ENCODE measurements at places on chromosomes 6 and 20.

DNA sequence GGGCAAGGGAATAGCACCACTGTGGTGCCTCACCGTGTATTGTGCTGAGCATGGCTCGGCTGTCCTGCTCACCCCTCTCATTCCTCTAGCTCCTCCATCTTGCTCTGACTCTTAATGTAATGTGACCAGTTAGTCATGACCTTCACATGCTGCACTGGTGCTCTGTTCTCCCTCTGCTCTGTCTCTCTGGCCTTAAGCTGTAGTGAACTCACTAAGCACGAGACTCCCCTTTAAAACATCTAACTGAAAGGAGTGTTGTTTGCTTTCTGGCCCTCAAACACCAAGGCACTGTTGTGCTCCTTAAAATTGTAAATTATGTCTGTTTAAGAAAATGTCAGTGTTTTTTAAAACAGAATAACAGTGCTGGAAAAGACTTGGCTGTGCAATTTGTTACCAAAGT lies 140.4 kb downstream of the HDGFL1 start:
- DNase-seq: no peak

GRCh38 chr20:19827818-19828217 lies 69.8 kb downstream of the RIN2 start:
- DNase-seq: no peak

DNA sequence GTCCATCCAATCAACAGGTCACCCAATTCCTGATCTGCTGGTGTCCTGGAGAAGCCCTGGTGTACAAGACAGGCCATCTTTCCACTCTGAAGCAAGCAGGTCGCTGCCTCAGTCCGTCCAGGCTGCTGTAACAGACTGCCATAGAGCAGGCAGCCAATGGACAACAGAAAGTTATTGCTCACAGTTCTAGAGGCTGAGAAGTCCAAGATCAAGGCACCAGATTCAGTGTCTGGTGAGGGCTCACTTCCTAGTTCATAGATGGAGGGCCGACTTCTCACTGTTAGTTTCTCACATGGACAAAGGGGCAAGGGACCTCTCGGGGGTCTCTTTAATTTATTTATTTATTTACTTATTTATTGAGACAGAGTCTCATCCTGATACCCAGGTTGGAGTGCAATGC lies 74.8 kb downstream of the CD24 start:
- no peak for DNase-seq

- no peak for DNase-seq
Observed at GRCh38 chr6:15854378-15854777, 191.6 kb upstream of the DTNBP1 start.

DNA sequence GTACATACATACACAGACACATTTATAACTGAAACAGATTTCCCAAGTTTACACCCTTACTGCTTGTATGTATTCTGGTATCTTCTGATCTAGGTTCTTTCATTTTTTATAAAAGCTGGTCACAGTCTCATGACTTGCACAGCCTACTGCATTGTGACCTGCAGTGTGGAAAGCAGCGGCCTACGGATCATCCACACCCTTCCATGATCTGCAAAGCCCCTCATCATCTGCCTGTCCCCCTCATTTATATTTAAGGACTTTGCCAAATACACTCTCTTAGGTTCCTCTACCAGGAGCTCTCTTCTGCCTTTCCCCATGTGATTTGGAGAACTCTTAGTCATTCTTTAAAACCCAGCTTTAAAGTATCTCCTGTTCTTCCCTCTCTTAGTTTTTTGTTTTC lies 12.0 kb upstream of the BICRAL start:
- DNase-seq: no peak

GRCh38 chr6:100538086-100538485 lies 73.4 kb upstream of the SIM1 start:
- no peak for DNase-seq

DNA sequence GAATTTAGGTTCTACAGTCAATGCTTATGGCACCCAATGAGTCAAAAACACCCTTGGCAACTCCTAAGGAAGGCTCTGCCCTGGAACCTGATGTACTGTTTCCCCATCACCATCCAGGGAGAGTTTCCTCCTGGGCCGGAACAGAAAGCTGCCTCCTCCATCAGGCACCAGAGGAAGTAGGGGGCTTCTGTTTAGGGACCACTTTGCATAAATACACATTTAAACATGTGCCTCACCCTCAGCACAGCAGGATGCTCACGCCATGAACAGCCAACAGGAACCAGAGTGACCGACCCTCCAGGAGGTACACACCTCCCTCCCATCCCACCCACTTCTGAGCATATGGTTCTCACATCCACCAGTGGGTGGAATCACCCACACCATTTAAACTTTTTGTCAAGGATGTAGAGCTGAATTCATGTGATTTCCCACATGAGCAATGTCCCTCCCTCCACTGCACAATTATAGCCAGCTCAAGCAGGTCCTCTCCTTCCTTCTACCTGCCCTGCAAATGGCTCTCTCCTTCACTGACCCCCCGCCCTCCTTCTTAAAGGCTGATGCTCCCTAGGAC lies 14.8 kb downstream of the DDRGK1 start:
- DNase-seq: no peak

GRCh38 chr6:132192631-132193030 lies 208.6 kb downstream of the MOXD1 start:
- no peak for DNase-seq

- no peak for DNase-seq
Observed at GRCh38 chr6:36629784-36630183, 35.6 kb downstream of the SRSF3 start.

DNA sequence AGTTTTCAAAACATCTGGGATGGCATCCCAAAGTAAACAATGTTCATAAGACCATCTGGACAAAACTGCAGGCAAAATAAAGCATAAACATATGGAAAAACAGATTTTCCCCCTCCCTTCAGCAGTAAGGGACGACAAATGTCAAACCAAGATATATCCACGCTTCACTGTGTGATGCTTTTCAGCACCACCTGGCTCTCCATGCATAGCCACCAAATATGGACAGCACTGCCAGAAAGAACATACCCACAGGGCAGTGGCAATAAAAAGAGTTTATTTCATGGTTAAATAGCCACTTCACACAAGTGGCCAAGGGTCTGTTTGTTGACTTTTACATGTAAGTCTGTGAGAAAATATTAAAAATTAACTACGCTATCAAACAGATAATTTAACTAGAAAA lies 23.1 kb downstream of the USP45 start:
- DNase-seq: no peak
